GM04504 (cell line): ENCODE measurements at places on chromosomes 11 and 22.

GRCh38 chr11:111729071-111729830 is 36.9 kb downstream of the PPP2R1B start:
- DNase-seq = no peak

- DNase-seq = no peak
Observed at GRCh38 chr11:118135051-118135795, 17.4 kb downstream of the SCN4B start.

- no peak for DNase-seq
Observed at GRCh38 chr11:16902781-16903378, 111.3 kb downstream of the PLEKHA7 start.

GRCh38 chr11:94150056-94150455 is 21.4 kb downstream of the PANX1 start:
- DNase-seq = no peak

DNA sequence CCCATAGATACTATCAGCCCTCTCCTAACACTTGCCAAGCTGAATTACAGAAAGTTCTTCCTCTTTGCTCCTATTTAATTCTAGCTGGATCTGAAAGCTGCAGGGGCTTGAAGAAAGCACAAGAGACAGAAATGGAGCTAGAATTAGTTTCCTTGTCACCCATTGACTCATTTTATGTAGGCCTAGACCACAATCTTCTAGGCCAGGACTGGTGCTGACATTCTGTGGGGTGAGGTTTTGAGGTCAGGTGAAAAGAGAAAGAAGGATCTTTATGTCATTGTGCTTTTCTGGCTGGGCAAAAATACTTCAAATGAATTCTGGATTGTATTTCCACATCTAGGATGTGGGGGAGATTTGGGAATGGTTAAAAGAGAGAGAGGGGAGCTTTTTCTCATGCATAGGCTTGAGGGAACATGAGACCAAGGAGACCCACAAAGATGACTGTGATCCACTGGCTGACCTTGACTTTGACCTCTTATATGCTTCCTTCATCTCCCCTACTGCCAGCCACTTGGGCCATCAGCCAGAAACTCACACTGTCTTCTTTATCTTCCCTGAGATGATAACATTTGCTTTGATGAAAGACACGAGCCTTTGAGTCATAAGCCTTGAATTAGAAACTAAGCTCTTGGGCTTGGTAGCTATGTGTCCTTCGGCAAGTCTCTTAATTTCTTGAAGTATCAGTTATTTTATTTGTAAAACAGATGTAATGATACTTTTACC is 274.9 kb upstream of the CADM1 start:
- DNase-seq = no peak

GRCh38 chr22:32682990-32683389 is 118.5 kb upstream of the TIMP3 start:
- no peak for DNase-seq

- peak; percentile 82 for DNase-seq
Observed at GRCh38 chr22:29772170-29772641, 5.0 kb downstream of the UQCR10 start.

DNA sequence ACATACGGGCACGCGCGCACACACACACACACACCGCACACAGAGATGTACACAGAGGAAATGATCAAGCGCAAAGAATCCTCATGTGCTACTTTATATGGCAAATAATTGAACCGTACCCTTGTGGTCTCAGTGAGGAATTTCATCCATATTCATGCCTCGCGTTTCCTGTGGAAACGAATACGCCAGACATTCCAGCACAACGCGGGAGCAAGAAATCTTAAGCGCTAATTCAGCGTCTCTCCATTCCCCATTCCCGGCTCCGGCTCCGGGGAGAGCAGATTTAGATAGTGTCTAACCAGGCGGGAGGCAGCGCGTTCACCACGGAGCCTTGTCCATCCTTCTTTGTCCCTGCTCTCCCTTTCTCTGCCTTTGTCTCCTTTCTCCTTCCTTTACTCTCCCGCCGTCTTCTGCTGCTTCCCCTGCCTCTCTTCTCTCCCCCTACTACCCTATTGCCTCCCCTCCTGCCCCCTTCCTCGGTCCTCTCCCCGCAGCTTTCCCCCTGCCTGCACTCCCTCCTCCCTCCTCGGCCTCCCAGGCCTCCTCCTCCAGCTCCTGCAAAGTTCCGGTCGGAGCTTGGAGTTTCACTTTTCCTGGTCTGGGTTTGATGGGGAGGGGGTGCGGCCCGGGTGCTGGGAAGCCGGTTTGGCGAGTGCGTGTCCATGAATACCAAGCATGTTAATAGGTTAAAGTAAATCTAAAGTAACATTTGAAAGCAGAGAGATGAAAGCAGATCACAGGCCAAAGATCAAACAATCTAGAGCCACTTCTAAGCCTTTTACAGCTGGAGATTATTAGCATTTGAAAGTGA is 579.3 kb downstream of the BUD13 start:
- no peak for DNase-seq

- DNase-seq = no peak
Observed at GRCh38 chr11:112541140-112542046, 280.7 kb upstream of the PLET1 start.

GRCh38 chr22:45096256-45096907 is 67.3 kb upstream of the NUP50 start:
- peak; percentile 36 for DNase-seq

DNA sequence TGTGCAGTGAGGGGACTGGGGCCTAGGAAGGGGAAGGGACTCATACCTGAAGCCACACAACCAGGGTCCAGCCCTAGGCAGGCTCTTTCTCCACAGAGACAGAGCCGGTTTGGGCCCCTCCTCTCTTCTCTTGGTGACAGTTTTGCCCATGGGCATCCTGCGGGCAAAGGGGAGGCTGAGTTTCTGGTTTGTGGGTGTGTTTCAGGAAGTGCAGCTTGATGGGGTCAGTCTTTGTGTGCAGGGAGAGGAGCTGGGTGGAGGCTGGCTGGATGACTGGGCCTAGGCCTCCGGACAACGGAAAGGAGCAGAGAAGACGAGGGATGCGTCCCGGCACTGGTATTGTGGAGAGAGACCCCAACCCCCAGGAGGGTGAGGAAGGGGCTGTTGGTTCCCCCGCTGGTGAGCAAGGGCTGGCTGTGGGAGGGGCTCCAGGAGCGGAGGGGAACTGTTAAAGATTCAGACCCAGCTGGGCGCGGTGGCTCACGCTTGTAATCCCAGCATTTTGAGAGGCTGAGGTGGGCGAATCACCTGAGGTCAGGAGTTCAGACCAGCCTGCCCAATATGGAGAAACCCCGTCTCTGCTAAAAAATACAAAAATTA is 23.4 kb upstream of the CELSR1 start:
- DNase-seq = no peak

GRCh38 chr11:65454696-65455456 is 32.3 kb downstream of the NEAT1 start:
- DNase-seq = peak; percentile 82

DNA sequence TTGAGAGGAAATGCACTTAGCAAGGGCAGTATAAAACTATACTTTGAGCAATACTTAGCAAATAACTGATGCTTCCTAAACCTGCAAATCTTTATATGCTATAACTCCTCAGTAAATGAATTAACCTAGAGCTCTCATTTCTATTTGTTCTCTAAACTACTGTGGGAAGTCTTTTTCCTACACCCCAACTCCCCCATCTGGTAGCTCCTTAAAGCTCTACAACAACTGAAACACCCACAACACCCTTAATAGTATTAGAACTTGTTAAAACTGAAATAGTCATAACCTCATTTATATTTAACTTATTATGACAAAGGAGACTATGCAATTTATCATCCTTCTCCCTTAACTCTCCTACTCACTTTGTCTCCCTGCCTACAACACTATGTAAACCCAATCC is 43.4 kb downstream of the GUCY1A2 start:
- DNase-seq = no peak

- DNase-seq = peak; percentile 40
Observed at GRCh38 chr11:132427611-132428010, 1057.2 kb downstream of the NTM start.

GRCh38 chr22:37854946-37855345 is 5.7 kb downstream of the EIF3L start:
- no peak for DNase-seq

DNA sequence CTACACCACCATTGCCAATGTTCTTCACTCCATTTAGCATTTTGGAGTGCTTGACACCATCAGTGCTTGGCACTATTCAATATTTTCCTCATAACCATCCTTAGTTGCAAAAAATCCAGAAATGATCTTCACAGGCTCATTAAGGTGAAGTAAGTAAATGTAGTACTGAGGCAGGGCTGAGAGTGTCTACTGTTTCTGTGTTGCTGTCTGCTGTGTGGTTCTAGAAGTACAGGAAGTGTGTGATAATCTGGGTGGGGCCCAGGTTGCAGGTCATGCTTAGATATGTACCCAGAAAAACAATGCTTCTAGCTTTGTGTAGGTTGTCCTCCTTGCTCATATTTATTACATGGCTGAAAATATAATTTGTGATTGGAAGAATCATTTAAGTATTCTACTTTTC is 411.8 kb upstream of the CCDC179 start:
- DNase-seq = no peak

GRCh38 chr11:78377625-78378418 is 39.8 kb downstream of the GAB2 start:
- DNase-seq = no peak

DNA sequence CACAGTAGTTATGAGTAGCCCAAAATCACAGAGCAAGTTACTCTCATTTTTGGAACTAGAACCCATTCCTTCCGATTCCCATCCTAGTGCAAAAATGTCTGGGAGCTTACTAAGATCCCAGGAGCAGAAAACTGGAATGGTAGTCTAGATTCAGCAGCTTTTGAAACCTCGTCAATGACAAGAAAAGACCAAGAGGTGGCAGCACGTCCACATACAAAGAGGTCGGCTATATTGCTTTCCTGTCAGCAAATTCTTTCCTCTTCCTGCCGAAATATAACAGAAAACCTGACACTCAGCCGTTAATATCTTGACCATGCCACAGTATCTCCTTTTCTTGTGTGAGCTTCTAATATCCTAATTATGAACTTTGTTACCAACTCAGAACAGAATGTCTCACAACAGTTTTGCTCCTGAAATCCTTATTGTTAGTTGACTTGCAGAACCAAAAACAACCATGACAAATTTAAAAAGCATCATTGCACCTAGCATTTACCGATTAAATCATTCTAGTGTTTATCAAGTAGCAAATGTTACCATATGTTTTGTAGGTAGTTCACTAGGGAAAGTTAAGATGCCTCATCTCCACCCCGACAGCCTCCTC is 92.8 kb upstream of the OR9G4 start:
- DNase-seq = peak; percentile 25

GRCh38 chr11:117186431-117186761 is 7.9 kb downstream of the SIDT2 start:
- DNase-seq = no peak

DNA sequence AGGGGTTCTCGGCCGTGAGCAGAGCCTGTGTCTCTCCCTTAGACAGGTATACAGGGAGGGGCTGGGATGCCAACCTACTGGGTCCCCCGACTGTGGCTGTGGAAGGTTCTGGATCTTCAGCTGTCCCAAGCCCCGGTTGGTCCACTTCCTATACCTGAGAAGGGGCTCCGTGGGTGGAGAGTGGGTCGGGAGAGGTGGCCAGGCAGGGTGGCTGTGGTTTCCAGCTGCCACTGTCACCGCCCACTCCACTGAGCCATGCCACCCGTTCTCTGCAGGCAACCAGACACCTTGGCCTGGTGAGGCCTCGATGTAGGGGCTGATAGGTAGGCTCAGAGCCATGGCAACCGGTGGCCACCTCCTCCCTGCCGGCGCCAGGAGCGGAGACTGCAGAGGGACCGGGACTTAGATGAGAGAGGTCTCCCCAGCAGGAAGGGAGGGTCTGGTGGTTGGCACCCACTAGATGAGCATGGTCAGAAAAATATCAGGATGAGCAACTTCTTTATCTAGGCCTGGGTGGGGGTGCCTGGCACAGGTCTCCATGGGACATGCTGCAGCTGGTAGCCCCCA is 53.8 kb downstream of the TRIOBP start:
- no peak for DNase-seq

DNA sequence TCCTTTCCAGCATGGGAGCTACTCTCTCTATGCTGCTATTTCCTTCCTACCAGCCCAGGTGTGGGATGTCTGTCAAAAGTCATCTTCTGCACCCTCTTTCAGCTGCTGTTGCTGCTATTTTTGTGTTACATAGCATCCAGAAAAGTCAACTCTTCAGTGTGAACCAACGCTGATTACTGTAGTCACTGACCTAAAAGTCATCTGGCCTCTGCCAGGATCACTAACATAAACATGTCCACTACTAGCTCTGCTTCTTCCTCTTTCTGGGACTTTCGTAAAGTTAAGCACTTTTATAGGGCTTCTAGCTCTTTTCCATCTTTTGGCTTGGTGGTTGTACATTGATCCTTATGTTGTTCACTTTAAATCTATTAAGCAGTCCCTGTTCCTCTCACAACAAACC is 90.2 kb upstream of the CARD18 start:
- no peak for DNase-seq

- DNase-seq = no peak
Observed at GRCh38 chr11:102017026-102017425, 30.2 kb upstream of the CFAP300 start.

DNA sequence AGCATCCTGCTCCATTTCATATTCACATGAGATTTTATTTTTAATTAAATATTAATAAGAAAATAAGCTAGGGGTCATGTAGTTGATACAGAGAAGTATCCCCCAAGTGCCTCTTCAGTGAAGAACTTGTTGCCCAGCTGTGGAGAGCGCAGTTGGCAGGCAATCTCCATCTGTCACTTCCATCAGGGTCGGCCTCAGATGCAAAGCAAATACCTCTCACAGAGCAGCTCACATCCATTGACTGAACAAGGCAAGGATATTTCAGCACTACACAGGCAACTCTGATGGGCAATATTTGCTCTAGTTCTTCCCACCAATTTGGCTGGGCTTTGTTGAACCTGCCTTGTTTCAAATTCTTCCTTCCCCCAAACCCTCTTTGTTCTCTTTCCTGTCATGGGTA is 129.4 kb downstream of the NOX4 start:
- DNase-seq = no peak

- no peak for DNase-seq
Observed at GRCh38 chr22:38203090-38203810, 1.5 kb downstream of the MAFF start.

GRCh38 chr22:31748490-31748889 is 1.4 kb downstream of the PRR14L start:
- DNase-seq = no peak

DNA sequence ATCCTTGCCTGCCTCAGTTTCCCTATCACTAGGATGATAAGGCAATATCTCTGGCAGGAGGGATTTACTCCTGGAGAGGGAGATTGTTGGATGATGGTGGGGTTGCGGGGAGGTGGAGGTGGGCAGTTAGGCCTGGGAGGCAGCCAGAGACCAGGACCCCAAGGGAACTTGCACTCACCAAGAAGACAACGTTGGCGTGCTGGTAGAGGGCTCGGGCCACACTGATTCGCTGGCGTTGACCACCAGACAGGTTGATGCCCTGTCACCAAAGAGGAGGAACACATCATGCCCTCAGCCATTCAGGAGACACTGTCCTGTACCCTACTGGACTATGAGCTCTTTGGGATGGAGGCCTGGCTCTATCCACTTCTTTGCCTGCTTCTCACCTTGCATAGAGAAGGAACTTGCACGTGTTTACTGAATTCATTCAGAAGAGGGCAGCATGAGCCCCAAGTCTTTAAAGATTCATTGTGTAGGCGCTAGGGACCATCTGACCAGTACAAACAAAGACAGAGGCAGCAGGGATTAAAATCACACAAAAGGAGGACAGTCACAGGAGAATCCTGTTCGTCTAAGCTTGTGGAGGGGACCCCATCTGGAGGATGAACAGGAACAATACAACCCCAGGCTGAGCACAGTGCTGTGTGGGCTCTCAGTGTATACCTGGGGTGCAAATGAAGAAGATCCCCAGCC is 24.2 kb upstream of the KCNJ11 start:
- DNase-seq = no peak

- no peak for DNase-seq
Observed at GRCh38 chr11:76800466-76801200, 17.5 kb downstream of the TSKU start.

- no peak for DNase-seq
Observed at GRCh38 chr11:56089697-56090096, 3.4 kb upstream of the OR8I2 start.
